Right renal cortex interstitium (tissue), 3 donors: ENCODE measurements at places on chromosomes 6 and 20. TPM values are rescaled to one million over a fixed set of nuclear protein-coding genes. Genes with fewer than 3 reads are reported as not detected.

PRICKLE4 gene
- 4.3 TPM for polyA plus RNA-seq

TSPO2 gene
- polyA plus RNA-seq = 0.35 TPM

TOX2 gene
- polyA plus RNA-seq = 3.3 TPM

BNIP5 gene
- 0.19 TPM for polyA plus RNA-seq

CST3 gene
- polyA plus RNA-seq = 150 TPM

SLC22A2 gene
- 12.0 TPM for polyA plus RNA-seq

LTB gene
- 0.89 TPM for polyA plus RNA-seq

PRDM13 gene
- not detected for polyA plus RNA-seq

IBTK gene
- 42.4 TPM for polyA plus RNA-seq

DNA sequence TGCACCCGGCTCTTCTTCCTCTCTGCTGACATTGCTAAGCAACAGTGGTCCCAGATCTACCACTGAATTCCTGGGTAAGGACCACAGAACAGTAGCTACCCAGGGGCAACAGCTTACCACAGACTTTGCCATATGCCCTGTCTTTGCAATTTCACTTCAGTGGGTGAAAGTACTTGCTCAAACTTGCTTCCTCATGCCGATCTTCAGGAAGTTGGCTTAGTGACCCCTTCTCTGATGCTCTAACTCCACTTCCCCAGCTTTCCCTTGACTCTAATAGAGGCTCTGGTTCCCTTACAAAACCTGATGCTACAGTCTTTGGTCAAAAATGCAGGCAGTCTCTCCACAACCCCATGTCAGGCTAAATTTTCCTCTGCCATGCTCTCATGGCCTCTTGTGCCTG, 3.3 kb upstream of the TAAR5 start:
- no peak for DNase-seq

- no peak for DNase-seq
These were observed 1.5 kb downstream of the SERPINB1 start for GRCh38 chr6:2839982-2840748.

DNA sequence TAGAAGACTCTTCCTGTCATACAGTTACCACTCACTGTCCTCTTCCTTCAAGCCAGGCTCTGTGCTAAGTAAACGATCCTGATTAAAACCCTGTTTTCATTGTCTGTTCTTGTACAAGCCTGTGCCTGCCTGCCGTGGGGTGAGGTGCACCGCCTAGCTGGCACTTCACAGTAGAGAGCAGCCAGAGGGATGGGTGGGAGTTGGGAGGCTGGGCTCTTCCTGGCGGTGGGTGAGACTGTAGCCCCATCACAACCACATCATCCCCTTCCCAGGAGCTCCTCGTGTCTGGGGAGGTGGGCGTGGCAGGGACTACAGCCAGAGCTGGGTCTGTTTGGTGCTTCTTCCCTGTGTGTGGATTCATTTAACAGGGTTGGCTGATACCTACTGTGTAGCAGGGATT, 382.0 kb downstream of the TAF4 start:
- no peak for DNase-seq

GRCh38 chr6:116083052-116083451, 17.6 kb upstream of the NT5DC1 start:
- DNase-seq = no peak

DNA sequence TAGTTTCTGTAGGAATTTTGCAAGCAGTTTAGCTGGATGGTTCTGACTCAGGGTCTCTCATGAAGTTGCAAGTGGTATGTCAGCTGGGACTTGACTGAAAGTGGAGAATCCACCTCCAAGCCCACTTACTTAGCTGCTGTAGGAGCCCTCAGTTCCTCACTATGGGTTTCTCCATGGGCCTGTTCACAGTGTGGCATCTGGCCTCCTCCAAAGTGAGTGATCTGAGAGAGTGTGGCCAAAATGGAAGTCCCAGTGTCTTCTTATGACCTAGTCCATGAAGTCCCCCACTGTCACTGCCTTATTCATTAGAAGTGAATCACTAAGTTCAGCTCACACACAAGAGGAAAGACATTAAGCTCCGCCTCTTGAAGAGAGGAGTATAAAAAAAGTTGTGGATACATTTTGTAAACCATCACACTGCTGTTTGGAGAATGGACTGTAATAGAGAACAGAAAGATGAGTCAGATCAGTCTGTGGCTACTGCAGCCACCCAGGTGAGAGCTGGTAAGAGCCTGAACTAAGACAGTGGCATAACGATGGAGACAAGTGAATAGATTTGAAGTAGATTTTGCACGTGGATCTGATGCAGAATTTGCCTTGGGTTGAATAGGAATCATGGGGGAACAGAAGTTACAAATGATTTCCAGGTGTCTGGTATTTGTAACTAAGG, 4.9 kb upstream of the NELFCD start:
- DNase-seq = no peak

- DNase-seq = no peak
These were observed 66.7 kb upstream of the RIPOR2 start for GRCh38 chr6:25002326-25003091.

DNA sequence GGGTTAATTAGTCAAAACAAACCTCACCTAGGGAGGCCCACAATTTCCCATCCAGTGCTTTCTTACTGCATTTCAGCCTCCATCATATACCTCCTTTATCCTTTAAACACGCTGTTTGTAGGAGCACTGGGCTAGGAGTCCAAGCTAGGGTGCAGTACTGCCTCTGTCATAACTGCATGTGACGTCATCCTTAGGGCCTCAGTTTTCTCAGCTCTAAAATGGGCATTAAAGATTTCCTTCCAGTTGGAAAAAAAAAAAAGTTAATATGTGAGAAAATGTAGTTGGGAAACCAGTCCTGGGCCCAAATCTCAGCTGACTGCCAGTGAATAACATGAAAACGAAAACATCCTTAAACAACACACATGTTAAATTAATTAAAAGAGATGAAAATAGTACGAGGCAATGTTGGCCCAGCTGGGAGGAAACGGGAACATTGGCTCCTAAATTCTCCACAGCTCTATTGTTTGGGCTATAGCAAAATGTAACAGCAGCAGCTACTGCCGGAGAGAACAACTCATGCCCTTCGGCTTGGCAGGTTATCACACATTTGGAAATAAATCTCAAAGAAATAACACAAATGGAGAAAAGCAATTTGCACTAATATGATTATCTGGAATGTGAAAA, 79.9 kb upstream of the CCDC167 start:
- no peak for DNase-seq

DNA sequence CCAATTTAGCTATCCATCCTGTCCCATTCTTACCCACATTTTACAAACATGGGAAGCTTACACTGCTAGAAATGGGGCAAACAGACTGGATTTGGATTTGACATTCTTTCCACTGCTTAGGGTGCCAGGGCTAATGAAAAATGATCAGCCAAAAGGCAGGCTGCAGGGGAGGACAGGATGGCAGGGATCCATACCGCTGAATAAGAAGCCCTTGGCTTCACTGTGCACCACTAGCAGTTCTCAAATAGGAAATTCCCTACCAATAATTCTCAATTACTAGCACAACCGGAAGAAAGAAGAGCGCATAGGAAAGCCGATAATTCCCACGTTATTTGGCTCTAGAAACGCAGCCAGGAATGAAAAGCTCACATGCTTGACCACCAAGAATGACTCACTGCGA, 73.1 kb downstream of the NDUFAF5 start:
- DNase-seq = no peak

GRCh38 chr6:143754204-143754603, 76.4 kb downstream of the PHACTR2 start:
- no peak for DNase-seq

DNA sequence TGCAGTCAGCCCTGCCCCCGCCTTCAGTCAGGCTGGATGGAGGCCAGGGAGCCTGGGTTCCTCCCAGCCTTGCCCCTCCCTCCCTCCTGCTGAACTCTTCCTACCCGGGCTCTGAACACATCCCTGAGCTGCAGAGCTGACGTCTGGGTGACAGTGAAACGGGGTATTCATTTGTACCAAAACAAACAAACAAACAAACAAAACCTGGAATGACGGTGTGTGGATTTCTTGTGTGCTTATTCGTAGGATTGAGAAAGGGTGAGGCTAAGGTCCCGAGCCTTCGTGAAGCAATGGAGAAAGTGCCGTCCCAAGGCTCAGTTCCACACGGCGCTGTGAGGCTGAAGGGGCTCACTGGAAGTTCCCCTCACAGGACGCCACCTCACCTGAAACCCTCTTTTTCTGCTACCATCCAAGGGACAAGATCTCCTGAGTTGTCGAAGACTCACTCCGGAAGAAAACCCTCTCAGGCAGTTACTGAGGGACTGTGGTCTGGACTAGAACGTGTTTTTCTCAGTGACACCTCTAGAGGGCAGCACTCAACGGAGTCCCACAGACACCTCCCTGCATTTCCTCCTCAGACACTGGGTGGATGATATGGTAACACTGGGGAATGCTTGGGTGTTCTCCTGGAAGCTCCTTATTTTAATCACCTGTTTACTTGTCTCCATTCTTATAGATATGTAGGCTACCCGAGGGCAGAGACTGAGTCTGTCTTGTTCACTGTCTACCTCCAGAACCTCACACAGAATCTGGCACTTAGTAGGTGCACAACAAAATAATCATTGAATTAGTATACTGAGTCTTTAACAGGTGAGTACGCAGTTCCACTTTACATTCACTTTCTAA, 27.3 kb downstream of the GSTA3 start:
- DNase-seq = peak; percentile 39

DNA sequence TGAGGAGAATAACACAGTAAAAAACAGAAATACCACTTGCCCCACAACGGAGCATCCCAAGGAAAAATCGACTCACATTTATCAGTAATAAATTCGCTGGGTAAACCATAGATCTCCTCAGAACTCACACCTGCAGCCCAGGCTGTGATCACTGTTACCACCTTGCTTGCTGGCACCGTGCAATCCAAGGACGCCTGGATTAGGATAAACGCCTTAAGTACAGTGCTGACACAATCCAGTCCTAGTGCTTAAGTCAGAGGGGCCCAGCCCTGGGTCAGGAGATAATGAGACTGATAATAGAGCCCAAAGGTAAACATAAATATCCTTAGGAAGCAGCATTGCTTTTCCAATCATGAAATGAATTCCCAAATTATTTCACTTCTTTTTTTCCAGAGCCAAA, 62.5 kb downstream of the EPB41L2 start:
- no peak for DNase-seq

DNA sequence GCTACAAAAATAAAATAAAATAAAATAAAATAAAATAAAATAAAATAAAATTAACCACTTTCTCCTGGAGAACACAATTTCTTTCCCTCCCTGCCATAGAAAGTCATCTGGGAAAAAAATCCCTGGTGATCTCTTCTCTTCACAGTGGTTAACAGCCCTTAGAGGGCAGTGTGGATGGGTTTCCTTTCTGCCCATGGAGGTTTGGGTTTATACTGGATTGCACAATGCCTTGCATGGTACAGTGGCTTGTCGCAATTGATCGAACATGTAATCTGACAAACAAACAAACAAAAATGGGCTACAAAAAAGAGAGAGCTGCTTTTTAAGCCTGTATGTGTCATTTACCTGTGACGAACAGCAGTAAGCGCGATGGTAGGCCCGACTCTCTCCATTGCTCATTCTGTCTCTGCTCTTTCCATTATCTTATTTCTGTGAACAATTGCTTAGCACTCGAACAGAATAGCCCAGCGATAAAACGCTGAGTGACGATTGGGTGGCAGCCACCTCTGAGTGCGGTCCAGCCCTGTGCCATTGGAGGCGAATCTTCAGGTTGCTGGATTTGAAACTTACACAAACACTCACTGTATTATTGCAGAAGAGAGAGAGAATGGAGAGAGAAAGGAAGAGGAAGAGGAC, 166.1 kb downstream of the CD83 start:
- DNase-seq = no peak

GRCh38 chr20:33024243-33024560, 7.2 kb upstream of the BPIFB6 start:
- no peak for DNase-seq

- DNase-seq = no peak
These were observed 125.3 kb downstream of the DLL1 start for GRCh38 chr6:170165471-170166117.

DNA sequence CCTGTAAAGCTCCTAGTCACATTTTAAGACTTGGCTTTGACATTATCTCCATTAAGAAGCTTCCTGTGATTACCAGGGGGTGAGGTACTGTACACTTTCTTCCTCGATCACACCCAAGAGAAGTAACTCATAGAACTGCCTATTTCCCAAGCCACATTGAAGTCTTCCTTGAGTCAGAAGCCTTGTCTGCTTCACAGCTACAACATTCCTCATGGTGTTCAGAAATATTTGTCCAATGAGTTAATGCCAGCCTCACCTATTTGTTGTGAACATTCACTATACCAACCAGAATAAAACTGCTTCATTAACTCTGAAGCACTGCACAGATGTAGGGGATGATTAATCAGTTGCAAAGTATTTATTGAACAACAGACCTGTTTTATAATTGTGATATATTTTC, 622.3 kb downstream of the PTPRT start:
- DNase-seq = no peak

- no peak for DNase-seq
These were observed 117.5 kb upstream of the KCNQ5 start for GRCh38 chr6:72504406-72504805.
